ENCODE measurements at places on chromosomes 1 and 21.

DNA sequence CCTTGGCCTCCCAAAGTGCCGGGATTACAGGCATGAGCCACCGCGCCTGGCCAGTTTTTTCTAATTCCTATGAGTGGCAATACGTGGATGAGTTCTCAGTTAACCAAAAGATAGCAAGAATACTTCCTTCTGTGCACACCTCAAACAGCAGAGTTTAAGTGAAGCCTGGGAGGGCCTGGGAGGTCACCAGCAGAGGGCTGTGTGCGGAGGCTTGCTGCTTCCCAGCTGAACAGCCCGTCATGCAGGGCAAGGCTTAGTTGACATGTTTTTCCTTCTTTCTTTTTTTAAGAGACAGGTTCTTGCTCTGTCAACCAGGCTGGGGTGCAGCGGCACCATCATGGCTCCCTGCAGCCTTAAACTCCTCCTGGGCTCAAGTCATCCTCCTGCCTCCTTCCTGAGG is 17.8 kb downstream of the GNG4 start:
- no peak for DNase-seq

GRCh38 chr1:185813401-185813979 is 79.3 kb downstream of the HMCN1 start:
- DNase-seq: peak; percentile 24

GRCh38 chr1:51265618-51266017 is 29.5 kb downstream of the RNF11 start:
- no peak for DNase-seq

DNA sequence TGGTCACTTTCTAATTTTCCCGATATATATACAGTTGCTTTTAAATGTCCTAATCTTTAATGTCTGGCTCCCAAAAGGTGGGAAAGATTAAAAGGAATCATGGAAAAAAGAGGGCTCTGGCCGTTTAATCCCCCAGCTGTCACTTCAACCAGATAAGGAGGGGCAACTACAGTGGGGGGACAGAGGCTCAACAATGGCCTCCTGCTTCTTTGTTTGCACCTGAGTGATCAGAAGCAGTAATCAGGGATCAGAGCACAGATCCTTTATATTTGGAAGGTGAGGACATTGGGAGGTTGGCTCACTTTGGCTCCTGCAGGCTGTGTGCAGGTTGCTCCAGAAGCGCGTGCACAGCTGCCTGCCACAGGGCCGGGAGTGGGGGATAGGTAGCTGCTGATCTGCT is 212.8 kb downstream of the FMN2 start:
- DNase-seq: no peak

- no peak for DNase-seq
Measured at GRCh38 chr1:115283249-115283648, 54.8 kb downstream of the NGF start.

DNA sequence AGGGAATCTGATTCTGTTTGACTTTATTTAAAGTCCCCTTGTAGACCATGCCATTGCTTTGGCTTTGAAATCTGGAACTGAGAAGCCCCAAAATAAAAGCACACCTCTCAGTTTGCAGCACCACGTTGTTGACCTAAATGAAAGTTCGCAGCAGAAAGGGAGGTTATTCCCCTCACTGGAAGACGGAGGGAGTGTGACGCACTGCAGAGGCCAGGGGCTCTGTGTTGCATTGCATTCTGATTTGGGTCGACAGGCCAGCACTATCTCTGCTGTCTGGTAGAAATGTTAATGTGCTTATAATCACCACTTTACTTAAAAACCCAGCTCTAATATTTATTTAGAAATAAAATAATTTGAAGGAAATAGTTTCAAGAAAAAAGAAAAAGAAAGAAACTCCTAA is 675.2 kb upstream of the NR5A2 start:
- no peak for DNase-seq

GRCh38 chr1:207072233-207072632 is 16.4 kb upstream of the C4BPB start:
- DNase-seq: no peak

GRCh38 chr1:245056913-245057312 is 97.9 kb upstream of the KIF26B start:
- DNase-seq: no peak

DNA sequence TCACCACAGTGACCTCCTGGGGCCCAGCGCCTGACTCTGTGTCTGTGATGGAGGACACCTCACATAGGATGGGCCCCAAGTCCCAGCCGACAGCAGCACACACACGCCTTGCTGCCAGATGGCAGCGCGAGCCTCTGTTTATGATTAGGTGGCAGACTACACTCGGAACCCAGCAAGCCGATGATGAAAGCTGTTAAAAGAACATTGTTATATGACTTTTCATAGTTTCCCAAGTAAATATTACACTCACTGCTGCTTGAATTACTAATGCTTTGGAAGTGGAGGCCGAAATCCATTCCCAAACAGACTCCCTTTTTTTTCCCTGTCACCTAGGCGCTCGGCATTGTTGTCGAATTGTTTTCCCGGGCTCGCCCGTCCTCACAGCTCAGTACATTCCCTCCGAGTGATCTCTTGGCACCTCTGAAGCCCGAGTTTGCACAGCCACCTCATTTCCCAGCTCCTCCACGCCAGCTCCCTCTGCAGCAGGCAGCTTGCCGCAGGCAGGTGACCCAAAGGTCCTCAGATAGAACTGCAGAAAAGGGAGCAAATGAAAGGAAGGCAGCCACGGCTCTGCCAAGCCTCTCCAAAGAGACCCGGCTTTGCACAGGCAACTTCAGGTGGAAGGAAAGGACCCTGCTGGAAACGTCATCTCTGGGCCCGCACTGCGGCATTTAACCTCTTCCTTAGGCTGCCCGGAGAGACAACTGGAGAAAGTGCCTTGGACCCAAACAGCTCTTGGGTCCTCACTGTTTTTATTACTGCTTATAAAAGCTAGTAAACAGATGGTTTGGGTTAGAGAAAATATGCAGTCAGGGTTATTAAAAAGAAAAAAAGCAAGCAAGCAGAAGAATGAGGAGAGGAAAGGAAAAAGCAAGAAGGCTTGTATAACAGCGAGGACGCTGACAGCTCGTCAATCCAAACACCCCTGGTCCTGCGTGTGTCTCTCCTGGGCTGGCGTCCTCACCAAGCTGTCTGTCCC is 72.2 kb upstream of the SLC25A33 start:
- no peak for DNase-seq

DNA sequence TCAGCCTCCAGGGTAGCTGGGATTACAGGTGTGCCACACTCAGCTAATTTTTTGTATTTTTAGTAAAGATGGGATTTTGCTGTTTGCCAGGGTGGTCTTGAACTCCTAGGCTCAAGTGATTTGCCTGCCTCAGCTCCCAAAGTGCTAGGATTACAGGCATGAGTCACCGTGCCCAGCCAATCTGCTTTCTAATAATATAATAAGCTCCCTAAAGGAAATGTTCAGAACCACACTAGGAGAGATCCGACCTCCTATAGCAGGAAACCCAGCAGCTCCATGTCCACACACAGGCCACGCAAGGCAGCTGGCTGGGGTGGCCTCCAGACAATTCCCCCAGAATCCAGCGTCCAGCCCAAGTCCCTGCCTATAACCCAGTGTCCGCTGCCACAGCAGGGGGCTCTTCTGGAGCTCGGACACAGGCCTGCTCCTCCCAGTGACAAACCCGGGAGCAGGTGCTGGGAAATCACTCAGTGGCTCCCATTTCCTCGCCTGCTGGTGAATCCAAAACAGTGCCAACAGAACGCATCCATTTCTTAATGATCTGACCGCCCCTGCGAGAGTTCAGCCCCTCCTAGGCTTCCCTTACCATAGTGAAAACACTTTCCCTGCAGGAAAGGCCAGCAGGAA is 7.5 kb downstream of the RIPK4 start:
- DNase-seq: no peak

DNA sequence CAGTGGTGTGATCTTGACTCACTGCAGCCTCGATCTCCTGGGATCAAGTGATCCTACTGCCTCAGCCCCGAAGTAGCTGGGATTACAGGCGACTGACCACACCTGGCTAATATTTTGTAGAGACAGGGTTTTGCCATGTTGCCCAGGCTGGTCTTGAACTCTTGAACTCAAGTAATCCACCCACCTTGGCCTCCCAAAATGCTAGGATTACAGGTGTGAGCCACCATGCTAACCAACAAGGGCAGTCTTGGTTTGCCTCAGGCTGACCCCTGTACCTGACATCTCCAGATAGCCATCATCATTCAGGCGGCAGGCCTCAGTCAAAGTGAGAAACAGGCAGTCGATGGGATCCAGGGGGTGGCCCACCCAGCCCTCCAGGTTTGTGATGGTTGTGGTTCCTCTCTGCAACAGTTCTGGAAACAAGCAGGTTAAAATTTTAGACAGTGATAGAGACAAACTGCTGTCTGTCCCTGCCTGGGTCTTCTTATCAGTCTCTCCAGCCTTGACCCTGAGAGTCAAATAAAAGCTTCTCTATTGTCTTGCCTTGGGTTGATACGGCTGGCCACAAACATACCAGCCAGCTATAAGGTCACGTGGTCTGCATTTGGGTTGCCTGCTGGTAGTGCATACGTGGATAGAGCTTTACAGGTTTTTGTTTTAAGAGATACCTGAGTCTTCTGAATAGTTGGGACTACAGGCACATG is 26.8 kb downstream of the UROD start:
- peak; percentile 82 for DNase-seq

GRCh38 chr1:26148887-26149286 is 10.0 kb upstream of the FAM110D start:
- no peak for DNase-seq

DNA sequence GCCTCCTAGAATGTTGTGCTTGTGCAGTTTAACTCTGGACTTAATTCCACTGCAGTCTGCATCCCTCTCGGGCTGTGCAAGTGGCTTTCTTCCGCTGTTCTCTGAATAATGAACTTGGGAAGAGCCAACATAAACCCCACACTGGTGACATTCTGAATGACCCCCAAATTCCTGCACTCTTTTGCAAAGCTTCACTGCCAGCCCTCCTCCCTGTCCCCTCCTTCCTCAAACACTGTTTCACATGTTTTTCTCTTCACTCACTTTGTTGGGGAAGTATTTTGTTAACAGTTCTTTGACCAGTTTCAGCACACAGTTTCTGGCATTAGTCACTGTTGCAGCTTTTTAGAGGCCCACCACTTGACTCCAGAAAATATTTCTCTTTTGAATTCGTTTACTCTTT is 39.7 kb downstream of the GNG12 start:
- no peak for DNase-seq

DNA sequence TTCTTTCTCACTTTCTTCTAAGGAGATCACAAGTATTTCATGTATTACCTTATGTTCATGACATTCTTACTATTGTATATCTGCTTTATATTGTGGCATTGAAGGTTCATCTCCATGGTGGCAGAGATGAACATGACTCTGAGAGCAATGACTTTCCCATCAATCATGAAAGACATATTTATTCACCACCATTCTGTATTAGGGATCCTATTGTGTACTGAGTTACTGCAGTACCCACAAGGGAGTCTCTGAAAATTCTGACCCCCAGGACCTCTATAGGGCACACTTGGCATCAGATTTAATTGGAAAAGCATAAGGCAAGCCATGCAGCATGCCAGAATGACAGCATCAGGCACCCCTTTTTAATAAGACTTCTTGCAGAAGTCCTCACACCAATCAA is 21.9 kb upstream of the C21orf91 start:
- no peak for DNase-seq

- no peak for DNase-seq
Measured at GRCh38 chr1:63330331-63330916, 8.1 kb downstream of the FOXD3 start.

DNA sequence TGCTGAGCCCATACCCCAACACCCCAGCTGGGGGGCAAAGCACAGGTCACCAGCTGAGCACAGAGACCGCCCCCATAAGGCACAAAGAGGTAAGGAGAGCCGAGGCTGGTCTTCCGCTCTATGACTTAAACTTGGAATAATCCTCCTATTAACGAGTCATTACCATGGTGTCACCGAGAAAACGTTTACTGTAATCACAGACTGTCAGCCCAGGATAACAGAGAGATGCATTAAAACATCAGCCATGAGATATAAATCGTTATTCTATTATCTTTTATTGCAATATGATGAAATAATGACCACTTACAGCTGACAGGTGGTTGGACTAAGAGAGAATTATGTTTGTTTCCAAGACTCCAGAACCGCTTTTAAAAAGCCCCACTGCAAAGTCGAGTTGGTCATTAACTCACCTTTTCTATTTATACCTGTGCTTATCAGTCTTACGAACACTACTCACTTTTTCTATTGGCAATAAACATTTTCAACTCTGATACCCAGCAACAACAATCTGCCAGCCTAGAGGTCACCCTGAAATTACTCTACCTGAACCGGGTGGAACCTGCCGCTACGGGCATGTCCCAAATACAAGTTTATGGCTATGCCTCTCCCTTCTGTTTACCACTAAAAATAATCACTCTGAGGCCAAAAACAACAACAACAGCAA is 21.5 kb downstream of the NPHP4 start:
- no peak for DNase-seq

GRCh38 chr1:35359995-35360394 is 91.5 kb downstream of the ZMYM4 start:
- no peak for DNase-seq

GRCh38 chr1:22018583-22019559 is 17.4 kb downstream of the CELA3A start:
- no peak for DNase-seq

GRCh38 chr1:217527151-217527550 is 103.7 kb downstream of the GPATCH2 start:
- DNase-seq: no peak

DNA sequence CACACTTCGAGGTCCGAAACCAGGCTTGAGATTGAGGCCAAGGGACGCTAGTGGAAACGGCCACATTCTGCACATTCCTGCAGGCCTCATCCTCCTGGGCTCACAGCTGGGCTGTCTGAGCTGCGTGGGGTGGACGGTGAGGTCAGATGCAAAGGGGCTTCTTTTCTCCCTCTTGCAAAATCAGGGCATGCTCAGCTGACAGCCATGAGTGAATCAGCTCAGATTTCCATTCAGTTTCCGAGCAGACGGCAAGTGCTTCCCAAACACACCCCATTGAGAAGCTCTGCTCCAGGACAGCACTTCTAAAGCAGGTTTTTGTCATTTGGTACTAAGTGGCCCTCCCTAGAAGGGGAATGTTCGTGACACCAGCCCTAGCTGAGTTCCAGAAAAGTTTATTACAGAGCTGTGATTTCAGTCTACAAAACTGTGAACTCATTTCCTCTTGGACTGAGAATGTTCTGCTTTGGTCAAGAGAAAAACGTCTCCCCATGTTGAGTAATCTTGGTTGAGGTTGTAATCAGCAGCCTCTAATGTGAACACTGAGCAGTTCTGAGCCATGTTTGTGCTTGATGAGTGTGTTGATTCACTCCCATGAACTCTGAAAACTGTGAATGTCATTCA is 10.0 kb downstream of the PDPN start:
- no peak for DNase-seq
